Hematopoietic multipotent progenitor cell treated with erythropoietin and hydrocortisone succinate and interleukin-3 and kit ligand, for 4 days (in vitro differentiated cells): ENCODE measurements at places on chromosomes 13 and 19.

GRCh38 chr19:8001651-8001994 is 3.8 kb downstream of the ELAVL1 start:
- DNase-seq = no peak

GRCh38 chr13:73520566-73521289 is 461.9 kb downstream of the KLF5 start:
- no peak for DNase-seq

GRCh38 chr19:6753178-6754031 is 13.8 kb downstream of the SH2D3A start:
- peak; percentile 98 for DNase-seq

DNA sequence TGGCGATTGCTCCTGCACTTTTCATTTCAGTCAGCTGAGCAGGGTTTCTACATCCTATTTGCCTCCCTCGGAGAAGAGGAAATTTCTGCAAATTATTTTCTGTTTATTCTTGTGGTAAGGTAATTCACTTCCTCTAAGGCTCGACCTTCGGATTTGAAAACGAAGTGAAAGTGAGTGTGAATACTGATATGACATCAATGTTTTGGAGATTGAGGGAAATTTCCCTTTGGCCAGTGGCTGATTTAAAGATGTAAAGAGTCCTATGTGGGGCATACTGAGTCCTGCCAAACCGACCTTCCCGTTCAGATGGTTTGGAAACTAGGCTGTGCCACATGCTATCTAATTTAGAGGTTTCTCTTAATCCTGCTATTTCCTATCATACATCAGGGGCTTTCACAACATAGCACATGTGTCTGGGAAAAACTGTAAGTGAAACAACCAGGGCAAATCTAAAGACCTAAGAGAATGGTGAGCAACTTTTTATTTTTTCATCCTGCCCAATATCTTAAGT is 112.3 kb downstream of the POSTN start:
- no peak for DNase-seq

DNA sequence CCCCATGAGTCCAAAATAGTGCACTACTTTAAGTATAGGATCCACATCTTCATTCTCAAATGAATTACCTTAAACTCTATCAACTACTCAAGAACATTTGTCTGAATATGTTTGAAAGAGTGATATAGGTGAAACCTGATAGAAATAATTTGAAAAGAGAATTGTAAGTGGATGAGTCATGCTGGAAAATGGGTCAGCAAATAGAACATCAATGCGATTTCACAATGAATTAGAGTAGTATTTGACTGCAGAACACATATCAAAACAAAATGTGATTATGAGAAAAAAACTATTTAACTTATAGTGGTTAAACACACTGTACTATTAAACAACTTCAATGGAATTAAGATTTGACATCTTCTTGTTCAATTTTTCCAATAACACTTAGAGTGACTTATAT is 300.6 kb upstream of the KLHL1 start:
- no peak for DNase-seq

GRCh38 chr19:46056536-46056935 is 15.7 kb upstream of the IGFL4 start:
- no peak for DNase-seq

GRCh38 chr13:21413013-21413412 is 46.1 kb downstream of the ZDHHC20 start:
- DNase-seq = no peak

DNA sequence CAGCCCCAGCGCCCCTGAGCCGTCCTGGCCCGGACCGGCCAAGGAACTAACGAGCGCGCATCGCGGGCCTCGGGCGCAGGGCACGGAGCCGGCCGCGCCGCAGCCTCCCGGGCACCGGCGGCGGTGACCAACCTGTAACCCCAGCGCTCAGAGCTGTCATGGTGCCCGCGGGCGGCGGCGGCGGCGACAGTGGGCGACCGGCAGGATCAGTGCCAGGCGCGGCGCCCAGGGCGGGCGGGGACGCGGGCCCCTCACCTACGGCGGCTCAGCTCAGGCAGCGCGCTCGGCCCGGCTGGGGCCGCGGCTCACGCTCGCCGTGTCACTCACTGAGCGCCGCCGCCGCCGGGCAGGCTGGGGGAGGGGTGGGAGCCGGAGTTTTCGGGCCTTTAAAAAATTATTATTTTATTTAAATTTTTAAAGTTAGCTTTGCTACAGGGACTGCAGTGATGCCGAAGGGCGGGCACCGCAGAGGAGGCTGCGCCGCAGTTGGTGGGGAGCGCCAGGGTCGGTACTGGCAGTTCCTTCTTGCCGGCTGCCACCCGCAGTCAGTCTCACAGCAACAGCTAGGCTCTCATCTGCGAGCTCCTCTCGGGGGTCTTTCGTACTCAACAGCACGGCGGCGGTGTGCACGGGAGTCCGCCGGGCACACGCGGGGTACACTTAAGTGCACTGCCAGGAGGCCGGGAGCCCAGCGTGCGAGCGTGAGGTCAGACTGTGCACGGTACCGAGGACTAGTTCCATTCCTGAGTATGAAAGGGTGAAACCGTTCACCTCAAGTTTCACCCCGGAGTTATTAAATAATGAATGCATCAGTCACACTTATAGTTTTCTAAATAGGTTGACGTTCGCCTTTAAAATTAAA is at the start of gene NALCN:
Gene NALCN, minus strand, starts transcription at position 328 of the 862 bp plus-strand sequence. CDS start 17,382 bp downstream, outside the sequence.
- DNase-seq = peak; percentile 5

DNA sequence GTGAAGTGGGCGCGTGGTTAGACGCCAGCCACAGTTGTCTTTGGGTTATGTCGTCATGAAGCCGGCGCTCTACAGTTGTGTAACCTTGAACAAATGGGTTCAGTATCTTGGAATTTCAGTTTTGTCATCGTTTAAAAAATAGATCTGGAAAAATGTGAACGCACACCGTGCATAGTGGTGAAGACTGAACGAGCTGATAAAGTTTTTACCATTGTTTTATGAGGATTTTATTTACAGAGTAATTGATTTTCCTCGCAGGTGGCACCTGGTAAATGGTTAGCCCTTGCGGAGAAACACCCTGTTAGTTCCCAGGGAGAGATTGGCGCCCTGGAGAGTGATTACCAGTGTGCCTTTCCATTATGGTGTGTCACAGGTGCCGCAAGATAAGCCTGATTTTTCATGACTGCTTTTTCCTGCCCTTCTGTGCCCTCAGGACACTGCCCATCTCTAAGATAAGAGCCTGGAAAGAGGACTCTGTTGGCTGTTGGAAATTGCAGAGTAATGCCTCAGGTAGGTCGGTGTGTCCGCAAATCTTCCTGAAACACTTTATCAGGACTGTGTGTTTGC is 577 bp downstream of the ZNF181 start:
- DNase-seq = peak; percentile 93

GRCh38 chr13:48906200-48906599 is 69.5 kb upstream of the FNDC3A start:
- no peak for DNase-seq

- no peak for DNase-seq
Observed at GRCh38 chr19:47633517-47633916, 24.6 kb downstream of the BICRA start.

DNA sequence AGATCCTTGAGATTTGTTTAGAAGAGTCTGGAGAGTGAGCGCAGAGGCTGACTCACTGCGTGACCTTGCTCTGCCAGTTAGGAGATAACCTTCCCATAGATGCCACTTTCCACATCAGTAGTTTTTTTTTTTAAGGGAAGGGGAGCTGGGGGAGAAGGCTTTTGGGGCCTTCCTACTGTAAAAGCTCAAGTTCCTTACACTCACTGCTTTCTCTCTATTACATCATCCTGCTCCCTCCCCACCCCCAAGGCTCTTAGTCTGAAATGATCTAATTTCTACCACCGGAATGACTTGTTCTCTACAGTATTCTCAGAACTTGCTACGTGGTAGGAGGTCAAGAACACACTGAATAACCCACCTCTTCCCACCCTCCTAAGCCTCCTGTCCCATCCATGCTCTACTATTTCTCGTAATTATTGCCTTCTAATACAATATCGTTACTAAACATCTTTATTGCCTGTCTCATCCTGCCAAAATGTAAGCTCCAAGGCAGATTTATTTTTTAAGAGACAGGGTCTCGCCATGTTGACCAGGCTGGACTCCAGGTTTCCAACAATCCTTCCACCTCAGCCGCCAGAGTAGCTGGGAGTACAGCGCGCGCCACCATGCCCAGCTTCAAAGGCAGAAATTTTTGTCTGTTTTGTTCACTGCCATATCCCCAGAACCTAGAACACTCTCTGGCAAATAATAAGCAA is 1.2 kb downstream of the LONP1 start:
- DNase-seq = peak; percentile 79

DNA sequence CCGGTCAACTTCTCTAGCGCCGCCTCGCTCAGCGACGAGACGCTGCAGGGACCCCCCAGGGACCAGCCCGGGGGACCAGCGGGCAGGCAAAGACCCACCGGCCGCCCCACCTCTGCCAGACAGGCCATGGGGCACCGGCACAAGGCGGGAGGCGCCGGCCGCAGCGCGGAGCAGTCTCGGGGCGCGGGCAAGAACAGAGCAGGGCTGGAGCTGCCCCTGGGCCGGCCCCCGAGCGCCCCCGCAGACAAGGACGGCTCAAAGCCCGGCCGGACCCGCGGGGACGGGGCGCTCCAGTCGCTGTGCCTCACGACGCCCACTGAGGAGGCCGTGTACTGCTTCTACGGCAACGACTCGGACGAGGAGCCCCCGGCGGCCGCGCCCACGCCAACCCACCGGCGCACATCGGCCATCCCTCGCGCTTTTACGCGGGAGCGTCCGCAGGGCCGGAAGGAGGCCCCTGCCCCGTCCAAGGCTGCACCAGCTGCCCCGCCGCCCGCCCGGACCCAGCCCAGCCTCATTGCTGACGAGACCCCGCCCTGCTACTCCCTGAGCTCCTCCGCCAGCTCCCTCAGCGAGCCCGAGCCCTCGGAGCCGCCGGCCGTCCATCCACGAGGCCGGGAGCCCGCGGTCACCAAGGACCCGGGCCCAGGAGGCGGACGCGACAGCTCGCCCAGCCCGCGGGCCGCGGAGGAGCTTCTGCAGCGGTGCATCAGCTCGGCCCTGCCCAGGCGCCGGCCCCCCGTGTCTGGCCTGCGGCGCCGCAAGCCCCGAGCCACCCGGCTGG is 11.3 kb downstream of the C19orf25 start:
- DNase-seq = no peak

- no peak for DNase-seq
Observed at GRCh38 chr13:112244061-112244460, 132.1 kb upstream of the SPACA7 start.

- DNase-seq = no peak
Observed at GRCh38 chr13:75804605-75805004, 168.5 kb downstream of the LMO7 start.

DNA sequence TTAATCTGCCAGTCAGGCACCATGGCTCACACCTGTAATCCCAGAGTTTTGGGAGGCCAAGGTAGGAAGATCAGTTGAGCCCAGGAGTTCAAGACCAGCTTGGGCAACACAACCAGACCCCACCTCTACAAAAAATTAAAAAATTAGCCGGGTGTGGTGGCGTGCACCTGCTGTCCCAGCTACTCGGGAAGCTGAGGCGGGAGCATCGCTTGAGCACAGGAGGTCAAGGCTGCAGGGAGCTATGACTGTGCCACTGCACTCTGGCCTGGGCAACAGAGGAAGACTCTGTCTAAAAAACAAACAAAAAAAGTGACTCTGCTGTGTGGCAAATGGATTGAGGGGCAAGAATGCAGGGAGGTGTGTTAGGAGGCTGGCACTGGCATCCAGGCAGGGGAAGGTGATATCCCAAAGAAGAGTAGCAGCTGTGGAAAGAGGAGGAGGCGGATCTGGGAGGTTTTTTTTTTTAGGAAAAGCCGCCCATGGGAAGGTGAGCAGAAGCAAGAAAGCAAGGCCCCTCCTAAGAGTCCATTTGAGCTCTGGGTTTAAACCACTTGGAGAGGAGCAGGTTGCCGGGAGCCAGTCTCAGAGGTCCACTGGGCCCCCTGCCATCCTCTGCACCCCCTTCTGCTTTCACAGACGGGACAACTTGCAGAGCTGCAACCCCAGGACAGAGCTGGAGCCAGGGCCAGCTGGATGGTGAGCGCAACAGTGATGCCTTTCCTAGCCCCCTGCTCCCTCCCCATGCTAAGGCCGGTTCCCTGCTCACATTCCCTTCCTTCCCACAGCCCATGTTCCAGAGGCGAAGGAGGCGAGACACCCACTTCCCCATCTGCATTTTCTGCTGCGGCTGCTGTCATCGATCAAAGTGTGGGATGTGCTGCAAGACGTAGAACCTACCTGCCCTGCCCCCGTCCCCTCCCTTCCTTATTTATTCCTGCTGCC is 2.1 kb downstream of the HAMP start:
- DNase-seq = no peak

DNA sequence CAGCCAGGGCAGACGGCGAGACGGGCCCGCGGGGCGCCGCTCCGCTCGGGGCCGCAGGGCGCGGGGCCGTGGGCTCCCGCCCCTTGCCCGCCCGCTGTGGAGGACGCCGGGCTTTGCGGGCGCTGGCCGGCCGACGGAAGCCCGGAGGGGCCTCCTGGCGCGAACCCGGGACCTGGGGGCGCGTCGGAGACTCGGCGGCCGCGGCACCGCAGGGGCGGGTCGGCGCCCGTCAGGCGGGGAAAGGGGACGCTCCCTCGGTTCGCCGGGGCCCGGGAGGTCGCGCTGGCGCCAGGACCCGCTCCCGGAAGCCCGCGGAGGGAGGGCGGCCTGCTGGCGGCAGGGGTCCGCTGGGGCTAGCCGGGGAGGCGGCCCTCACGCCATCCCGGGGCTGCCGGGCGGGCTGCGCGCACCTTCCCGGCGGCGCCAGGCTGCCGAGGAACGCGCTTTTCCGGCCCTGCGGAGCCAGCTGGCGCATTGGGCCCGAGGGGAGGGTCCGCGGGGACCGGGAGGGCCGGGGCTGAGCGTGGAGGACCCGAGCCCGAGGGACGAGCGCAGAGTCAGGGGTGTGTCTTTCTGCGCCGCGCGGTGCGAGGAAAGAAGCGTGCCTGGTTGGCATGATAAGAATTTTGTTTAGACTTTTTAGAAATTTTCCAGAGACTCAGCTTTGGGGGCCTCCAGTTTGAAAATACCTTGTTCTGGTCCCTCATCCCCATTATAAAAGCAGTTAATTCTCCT is 511 bp downstream of the GARRE1 start:
- peak; percentile 72 for DNase-seq

- DNase-seq = peak; percentile 21
Observed at GRCh38 chr19:35318679-35319448, 10.1 kb upstream of the CD22 start.

GRCh38 chr19:20928371-20928770 is 5.3 kb downstream of the ZNF85 start:
- DNase-seq = no peak

- peak; percentile 73 for DNase-seq
Observed at GRCh38 chr19:39212375-39212742, 8.3 kb upstream of the SYCN start.

GRCh38 chr13:112068540-112069060 is 1.7 kb downstream of the SOX1 start:
- DNase-seq = no peak

DNA sequence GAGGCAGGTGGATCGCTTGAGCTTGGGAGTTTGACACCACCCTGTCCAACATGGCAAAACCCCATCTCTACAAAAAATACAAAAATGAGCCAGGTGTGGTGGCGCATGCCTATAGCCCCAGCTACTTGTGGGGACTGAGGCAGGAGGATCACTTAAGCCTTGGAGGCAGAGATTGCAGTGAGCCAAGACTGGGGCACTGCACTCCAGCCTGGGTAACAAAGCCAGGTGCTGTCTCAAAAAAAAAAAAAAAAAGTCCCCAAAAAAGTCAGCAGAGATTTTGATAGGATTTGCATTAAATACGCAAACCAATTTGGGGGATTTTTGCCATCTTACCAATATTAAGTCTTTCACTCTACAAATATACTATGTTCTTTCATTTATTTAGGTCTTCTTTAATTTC is 21.7 kb upstream of the RPL21 start:
- DNase-seq = no peak
